ENCODE measurements at places on chromosomes 4 and X. TPM values are rescaled to one million over a fixed set of nuclear protein-coding genes. Genes with fewer than 3 reads are reported as not detected.

Gene MTNR1A
- not detected for total RNA-seq

- no peak overlapping the region for H3K27ac ChIP-seq
- H3K4me1 ChIP-seq = peaks cover 4% of the 10 kb centered on the region
- no peak overlapping the region for H3K4me3 ChIP-seq
- no peaks in the 10 kb centered on the region for H3K36me3 ChIP-seq
- no peaks in the 10 kb centered on the region for H3K27me3 ChIP-seq
Observed at GRCh38 chrX:108299101-108299591, 139.1 kb downstream of the COL4A6 start.

DNA sequence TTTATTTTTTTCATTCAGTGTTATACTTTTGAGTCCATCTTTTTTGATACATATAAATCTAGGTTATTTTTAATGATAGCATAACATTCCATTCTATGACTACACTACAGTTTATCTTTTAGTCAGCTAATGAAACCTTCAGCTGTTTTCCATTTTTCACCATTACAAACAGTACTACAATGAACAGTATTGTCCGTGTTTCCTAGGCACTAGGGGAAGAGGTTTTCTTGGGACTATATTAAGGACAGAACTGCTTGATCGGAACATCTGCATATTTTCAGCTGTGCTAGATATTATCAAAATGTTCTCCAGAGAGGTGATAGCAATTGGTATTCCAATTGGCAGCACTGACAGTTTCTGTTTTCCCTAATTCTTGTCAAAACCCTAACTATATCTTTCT lies 44.3 kb upstream of the HCCS start:
- H3K27ac ChIP-seq = no peak overlapping the region
- no peaks in the 10 kb centered on the region for H3K36me3 ChIP-seq
- H3K4me3 ChIP-seq = no peak overlapping the region

GRCh38 chrX:123743312-123743711 lies 10.5 kb upstream of the THOC2 start:
- H3K27ac ChIP-seq = no peak overlapping the region
- no peaks in the 10 kb centered on the region for H3K36me3 ChIP-seq
- H3K27me3 ChIP-seq = no peaks in the 10 kb centered on the region

DNA sequence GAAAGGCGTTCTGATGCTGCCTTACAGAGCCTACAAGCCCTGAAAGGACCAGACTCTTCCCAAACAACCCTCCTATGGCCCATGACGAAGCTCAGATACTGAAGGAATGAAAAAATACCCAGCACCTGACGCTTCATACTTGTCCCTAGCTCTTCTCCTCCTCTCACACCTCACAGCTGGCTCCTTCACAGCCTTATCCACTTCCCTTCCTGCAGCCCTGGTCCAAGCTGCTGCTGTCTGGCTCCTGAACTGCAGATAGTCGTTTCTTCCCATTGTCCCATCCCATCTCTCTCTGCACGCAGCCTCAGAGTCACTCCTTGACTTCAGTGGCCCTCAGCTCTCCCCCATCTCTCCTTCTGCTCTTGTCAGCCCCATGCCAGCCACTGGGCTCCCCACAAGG lies 56.6 kb downstream of the FAM193A start:
- peaks cover 8% of the 10 kb centered on the region for H3K36me3 ChIP-seq
- H3K4me1 ChIP-seq = peaks cover 52% of the 10 kb centered on the region
- H3K4me3 ChIP-seq = no peak overlapping the region

GRCh38 chr4:111213531-111213930 lies 590.7 kb upstream of the PITX2 start:
- no peaks in the 10 kb centered on the region for H3K36me3 ChIP-seq
- H3K27me3 ChIP-seq = no peaks in the 10 kb centered on the region
- DNase-seq = peak; percentile 30
- H3K4me1 ChIP-seq = peaks cover 20% of the 10 kb centered on the region

DNA sequence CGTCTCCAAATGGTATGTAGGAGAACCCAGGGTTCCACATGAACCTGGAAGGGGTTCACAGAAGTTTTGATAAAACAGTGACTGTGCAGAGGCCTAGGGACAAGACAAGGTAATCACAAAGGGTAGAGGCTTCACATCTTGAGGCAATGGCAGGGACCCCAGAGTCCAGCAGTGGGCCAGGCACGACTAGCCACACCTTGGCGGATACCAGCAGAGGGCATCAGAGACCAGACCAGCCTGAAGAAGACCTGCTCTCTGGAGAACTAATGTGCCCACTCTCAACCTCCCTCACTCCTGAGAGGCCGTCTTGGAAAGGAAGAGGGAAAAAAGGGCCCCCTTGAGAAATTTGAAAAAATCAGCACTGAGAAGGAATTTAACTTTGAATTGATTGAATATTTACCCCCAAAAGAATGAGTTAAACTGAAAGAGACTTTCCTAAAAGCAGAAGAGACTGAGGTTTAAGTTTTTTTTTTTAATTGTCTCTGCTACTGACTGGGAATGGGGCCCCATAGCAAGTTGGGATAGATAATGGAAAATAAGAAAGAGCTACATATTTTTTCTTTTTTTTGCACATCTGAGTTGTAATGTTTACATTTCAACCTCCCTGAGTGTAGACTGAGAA lies 243.8 kb upstream of the JADE1 start:
- H3K4me1 ChIP-seq = peaks cover 71% of the 10 kb centered on the region
- peak overlapping the region; percentile 11 for H3K27ac ChIP-seq
- H3K36me3 ChIP-seq = no peaks in the 10 kb centered on the region
- H3K4me3 ChIP-seq = no peak overlapping the region
- no peak for DNase-seq
- no peaks in the 10 kb centered on the region for H3K27me3 ChIP-seq

DNA sequence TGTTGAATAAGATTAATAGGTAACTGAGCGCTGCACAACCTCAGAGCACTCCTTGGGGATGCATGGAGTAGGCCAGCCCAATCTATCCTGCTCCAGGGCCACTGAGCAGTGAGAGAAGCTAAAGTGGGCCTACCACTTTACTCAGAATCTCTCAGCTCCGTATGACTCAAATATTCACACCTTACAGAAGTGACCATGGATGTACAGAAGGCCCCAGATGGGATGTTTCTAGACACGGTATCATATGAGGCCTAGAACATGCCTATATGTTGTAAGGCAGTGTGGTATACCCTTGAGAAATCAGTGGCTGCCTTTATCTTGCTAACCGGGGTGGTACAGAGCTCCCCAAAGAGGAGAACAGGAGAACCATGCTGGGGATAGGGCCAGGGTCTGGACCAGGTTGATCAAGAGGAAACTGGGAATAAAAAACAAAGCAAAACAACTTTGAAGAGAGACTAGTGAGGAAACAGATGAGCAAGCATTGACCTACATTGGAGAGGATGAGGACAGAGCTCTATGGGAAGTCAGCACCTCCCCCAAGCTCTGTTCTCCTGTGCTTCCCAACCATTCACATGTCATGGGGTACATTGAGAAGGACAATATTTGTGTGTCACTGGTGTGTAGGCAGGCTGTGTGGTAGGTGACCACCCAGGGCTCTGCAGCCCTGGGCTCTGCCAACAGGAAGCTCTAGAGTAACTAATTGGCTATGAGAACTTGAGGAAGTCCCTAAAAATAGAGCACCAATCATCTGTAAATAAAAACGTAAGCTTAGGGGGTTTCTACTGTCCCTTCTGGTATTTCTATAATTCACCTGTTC lies 31.4 kb downstream of the HOPX start:
- no peaks in the 10 kb centered on the region for H3K4me1 ChIP-seq
- no peak overlapping the region for H3K27ac ChIP-seq
- H3K27me3 ChIP-seq = peaks cover 51% of the 10 kb centered on the region
- H3K36me3 ChIP-seq = peaks cover 9% of the 10 kb centered on the region
- DNase-seq = no peak

GRCh38 chrX:10286195-10286594 lies 129.4 kb downstream of the CLCN4 start:
- H3K4me1 ChIP-seq = peaks cover 7% of the 10 kb centered on the region
- peaks cover 16% of the 10 kb centered on the region for H3K27me3 ChIP-seq
- DNase-seq = no peak
- H3K4me3 ChIP-seq = no peak overlapping the region

Gene TRIM61
- total RNA-seq = 0.17 TPM

DNA sequence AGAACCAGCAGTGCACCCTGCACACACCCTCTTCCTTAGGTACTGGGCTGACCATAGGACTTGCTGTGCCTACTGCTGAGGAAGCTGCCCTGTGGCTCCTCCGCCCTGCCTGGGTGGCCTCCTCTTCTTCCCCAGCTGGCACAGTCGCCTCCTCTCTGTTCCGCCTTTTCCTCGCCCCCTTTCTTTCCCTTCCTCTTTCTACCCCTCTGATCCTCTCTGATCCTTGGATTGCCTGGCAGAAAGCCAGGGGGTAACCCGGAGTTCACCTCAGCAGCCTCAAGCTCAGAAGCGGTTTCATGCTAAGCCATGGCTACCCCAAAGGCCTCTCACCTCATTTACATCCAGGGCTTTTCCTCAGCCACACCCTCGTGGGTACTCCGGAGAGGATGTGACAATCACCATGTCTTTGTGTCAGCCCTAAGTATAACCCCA lies 136.2 kb downstream of the SMIM20 start:
- no peak for DNase-seq
- no peak overlapping the region for H3K4me3 ChIP-seq
- H3K4me1 ChIP-seq = peaks cover 44% of the 10 kb centered on the region

GRCh38 chr4:152068866-152069265 lies 308.1 kb upstream of the GATB start:
- no peak for DNase-seq
- H3K27ac ChIP-seq = no peak overlapping the region

GRCh38 chr4:125760201-125760819 lies 445.6 kb downstream of the FAT4 start:
- H3K36me3 ChIP-seq = no peaks in the 10 kb centered on the region
- H3K27me3 ChIP-seq = no peaks in the 10 kb centered on the region
- no peak overlapping the region for H3K4me3 ChIP-seq
- H3K27ac ChIP-seq = no peak overlapping the region
- H3K4me1 ChIP-seq = no peaks in the 10 kb centered on the region

Gene SOWAHD
- total RNA-seq = 0.29 TPM

Gene RASL11B
- not detected for total RNA-seq

DNA sequence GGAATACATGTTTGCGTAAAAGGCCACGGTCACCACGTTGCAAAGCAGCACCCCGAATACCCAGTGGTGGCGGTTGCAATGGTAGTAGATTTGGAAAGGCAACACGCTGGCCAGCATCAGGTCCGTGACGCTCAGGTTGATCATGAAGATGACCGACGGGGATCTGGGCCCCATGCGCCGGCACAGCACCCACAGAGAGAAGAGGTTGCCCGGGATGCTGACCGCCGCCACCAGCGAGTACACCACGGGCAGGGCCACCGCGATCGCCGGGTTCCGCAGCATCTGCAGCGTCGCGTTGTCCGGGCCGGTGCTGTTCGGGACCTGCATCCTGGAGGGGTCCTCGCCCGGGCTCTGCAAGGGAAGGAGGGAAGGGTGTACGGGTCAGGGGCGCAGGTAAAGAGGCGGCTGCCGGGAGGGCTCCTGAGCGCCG lies 13.5 kb upstream of the ASMTL start:
- H3K4me3 ChIP-seq = no peak overlapping the region
- no peak overlapping the region for H3K27ac ChIP-seq
- DNase-seq = no peak
- H3K36me3 ChIP-seq = no peaks in the 10 kb centered on the region
- H3K27me3 ChIP-seq = peaks cover 31% of the 10 kb centered on the region

DNA sequence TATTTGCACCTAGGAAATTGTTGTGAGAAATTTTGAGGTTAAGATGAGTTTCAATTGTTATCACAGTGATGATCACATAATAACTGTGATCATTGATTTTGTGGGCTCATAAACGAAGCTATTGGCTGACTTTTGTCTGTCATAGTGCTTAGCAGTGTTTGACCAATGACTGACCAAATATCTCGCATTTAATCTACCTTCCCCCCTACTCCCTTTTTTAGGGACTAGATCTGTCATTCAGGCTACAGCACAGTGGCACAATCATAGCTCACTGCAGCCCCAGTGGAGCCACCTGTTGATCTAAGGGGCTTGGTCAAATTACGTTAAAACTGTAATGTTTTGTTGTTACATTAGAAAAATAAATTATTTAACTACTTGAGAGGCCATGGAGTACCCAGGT lies 1.5 kb downstream of the FUNDC2 start:
- peak overlapping the region; percentile 95 for H3K27ac ChIP-seq
- H3K4me1 ChIP-seq = peaks cover 12% of the 10 kb centered on the region
- DNase-seq = no peak

Gene HTN1
- not detected for total RNA-seq
